ENCODE measurements at places on chromosomes 1 and 21. TPM values are rescaled to one million over a fixed set of nuclear protein-coding genes. Genes with fewer than 3 reads are reported as not detected.

DNA sequence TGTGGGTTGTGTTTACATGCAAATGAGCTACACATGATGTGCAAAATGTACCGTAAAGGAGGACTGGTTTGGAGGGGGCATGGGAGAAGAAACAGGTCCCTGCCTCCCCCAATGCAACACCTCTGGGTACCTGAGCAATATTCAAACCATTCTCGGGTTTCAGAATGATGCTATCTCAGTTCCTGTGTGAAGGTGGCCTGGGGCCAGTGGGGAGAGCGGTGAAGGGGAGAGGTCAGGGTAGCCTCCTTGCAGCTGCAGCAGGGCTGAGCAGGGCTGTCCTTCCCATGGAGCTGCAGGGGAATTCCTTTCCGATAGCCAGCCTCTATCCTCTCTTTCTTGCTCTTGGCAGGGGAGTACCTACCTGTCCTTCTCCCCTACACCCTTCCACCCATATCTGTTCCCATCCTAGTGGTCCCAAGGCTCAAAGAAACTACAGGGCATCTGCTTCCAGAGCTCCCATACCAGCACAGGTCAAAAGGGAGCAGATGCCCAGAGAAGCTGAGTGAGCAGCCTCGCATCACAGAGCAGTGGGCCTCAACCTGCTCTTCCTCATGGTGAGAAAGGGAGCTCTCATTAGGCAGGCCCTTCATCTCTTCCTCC, 11.9 kb downstream of the MEF2D start:
- DNase-seq, result peak; percentile 40

DNA sequence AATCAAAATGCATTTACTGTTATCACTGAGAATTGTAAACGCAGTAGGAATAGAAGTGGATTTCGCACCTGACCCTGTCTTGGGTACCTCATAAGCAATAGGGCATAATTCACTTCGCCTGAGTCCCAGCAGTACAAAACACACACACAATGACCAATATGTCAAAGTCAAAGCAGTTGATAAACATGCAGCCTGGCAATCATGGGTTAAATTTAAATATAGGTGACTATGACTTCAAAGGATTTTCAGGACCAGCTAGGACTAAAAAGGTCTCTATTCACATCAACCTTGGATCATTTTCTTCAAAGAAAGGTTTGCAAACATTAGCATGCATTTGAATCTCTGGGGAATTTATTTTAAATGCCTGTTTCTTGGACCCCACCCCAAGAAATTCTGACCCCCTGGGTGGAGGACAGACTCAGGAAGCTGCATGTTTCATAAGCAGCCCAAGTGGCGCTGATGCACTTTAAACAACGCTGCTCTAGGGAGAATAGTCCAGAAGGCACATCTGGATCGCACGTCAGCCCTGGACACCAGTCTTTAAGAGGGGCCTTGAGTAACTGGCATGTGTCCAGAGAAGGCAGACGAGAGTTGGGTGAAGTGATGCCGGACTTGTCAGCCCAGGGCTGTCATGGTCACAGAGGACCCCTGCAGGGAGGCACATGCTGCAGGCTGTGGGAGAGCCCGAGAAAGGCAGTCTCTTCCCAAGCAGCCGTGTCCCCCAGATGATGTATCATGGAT, 55.7 kb upstream of the EFHD2 start:
- no peak for DNase-seq

DNA sequence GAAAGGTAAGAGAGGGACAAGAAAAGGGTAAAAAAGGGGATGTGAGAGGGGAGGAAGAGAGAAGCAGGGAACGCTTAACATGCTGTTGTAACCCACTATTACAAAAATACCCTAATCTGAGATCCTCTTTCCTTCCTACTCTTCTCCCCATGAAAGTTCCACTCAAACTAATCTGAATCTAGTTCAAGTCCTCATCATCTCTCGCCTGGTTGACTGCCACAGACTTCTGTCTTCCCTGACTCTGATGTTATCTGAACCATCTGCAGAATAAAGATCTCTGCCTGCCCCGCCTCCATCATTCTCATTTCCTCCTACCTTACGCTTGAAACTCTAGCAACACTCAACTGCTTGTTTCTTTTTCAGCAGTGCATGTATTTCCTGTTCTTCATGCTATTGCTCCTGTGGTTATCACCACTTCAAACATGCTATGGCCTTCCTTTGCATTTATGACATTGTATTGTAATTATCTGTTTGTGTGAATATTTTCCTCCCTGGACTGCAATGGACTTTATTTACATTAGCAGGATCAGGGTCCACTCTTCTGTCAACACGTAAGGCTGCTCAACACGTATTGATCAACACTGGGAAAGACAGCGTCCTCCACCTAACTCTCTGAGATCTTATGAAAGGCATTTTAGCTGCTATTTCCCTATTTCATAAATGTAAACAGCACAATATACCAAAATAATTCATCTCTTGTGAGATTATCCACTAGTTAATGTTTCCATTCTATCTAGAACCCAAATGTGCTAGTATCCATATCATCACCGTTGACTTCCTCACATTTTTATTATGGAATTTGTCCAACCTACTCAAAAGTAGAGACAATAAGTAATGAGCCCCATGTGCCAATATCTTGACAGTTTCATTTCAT, 215.5 kb upstream of the USP25 start:
- peak; percentile 57 for DNase-seq

Gene SLC16A4
- total RNA-seq, result 0.39 TPM

GRCh38 chr1:5980314-5981008, 11.8 kb downstream of the NPHP4 start:
- DNase-seq, result no peak

GRCh38 chr1:19390901-19391595, 78.9 kb downstream of the SLC66A1 start:
- DNase-seq, result peak; percentile 46

- DNase-seq, result peak; percentile 59
These were observed 333.4 kb downstream of the CHRM3 start for GRCh38 chr1:239719642-239720258.

Data from activated T-helper 1 cell treated with anti-CD3 and anti-CD28 coated beads, Interleukin-12 subunit alpha, Interleukin-12 subunit beta, Interleukin-2, Interleukin-4 antibody, amounts not matched to agents 30 ng/mL and 10 ng/mL and 1 ng/mL, durations not matched to agents 14 hours and 24 hours and 36 hours (primary cell).